Activated effector memory CD4-positive, alpha-beta T cell treated with Interleukin-2 at 50 U/mL for 16 hours (primary cell): ENCODE measurements at places on chromosomes 4 and X.

- DNase-seq, result no peak
Observed at GRCh38 chrX:28717864-28718263, 130.6 kb downstream of the IL1RAPL1 start.

GRCh38 chrX:119745283-119745848, 13.0 kb upstream of the SOWAHD start:
- no peak for DNase-seq

GRCh38 chr4:113221990-113222389, 172.5 kb downstream of the ANK2 start:
- no peak for DNase-seq

DNA sequence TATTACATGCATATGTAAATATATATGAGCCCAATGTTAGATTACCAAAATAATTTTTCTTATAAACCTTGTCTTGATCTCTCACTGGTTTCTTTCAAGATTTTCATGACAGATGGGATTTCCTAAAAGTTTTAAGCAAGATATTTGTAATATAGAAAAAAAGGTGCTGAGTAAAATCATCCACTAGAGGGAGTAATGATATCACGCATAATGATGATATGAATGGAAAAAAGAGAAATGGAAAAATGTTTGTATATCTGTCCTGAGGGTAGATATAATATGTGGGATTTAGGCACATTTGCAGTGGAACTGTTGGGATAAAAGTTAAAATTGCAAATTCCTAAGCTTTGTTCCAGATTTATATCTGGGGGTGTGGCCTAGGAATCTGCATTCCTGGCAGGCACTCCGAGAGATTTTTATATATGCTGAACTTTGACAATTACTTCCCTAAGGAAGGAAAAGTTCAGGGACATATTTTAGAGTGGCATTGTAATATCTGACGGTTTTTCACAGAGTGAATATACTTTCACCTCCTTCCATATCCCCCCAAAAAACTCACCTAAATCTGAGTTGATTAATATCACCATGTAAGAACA, 60.5 kb downstream of the TMA16 start:
- DNase-seq, result no peak

GRCh38 chr4:183492791-183493222, 12.1 kb upstream of the ING2 start:
- no peak for DNase-seq

DNA sequence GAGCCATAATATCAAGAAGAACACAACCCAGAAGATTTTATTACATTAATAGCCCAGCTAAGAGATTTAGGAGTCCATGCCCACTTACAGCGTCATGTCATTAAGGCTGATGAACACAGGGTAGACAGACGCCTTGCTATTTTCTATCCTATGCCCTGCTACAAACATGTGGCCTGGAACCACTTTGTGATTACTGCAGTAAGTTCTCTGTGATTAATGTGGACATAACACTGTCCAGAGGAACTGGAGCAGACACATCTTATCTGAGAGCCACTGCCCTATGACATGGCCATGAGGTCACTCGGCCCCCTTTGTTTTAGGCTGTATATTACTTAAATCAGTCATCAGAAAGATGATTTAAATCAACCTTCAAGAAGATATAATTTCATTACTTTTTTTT, 211.7 kb downstream of the MAML3 start:
- DNase-seq, result no peak

DNA sequence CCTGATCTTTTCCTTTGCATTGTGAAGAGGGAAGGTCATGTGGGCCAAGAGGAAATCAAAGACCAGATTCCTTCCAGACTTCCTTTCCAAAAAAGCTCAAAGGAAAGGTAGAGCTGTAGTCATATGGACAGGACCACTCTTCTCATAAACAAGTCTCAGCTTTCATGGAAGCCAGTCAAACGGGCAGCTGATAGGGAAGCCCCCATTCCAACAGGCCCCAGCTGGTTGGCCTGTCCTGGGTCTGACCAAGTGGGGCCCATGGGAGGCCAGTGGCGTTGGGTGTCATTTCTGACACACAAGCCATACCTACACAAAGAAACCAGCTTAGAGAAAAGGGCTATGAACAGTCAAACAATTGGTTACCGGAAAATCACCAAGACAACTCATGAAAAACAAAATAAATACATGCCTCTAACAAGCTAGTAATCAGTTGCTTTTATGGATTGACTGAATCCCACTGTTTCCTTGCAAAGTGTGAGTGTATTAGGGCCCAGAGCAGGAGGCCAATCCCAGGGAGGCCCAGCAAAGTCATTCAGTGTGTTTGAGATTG, 149.6 kb upstream of the MAMLD1 start:
- DNase-seq, result no peak

- no peak for DNase-seq
Observed at GRCh38 chrX:139297638-139298037, 232.9 kb upstream of the F9 start.

GRCh38 chr4:96874657-96875056, 1034.8 kb downstream of the PDHA2 start:
- DNase-seq, result no peak

DNA sequence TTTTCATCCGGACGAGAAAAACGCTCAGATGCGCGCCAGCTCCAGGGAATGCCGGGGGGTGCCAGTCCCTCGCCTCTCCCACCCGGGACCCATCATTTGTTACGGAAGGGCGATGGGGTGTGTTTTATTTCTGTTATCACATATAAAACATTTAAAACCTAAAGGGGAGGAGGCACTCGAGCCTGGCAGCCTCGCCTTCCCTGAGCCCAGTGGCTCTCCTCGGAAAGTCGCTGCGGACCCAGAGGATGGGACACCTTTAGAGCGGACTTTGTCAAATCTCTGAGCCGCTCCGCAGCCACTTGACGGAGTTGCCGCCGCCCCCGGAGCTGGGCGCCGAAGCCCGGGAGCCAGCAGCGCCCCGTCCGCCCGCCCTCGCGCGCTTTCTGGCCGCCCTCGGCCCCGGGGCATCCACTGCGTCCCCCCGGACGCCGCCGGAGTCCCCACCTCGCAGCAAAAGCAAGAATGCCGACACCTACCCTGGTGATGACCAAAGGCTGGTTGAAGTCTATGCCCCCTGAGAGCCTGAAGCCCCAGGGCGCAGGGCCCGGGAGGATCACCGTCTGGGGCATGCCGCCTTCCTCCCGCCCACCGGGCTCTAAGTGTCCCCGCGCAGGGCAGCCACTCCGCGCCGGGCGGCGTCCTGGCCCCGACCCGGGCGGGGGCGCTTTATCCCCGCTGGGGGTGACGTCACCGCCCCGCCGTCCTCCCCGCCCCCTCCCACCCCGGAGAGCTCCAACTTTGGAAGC, at the start of gene PDLIM3:
PDLIM3 (minus strand) TSS at position 642 of the 746 bp plus-strand sequence; CDS start at position 569, 73 bp downstream.
- DNase-seq, result no peak

GRCh38 chrX:31929366-31929765, 857.5 kb upstream of the FTHL17 start:
- DNase-seq, result no peak

GRCh38 chr4:141002323-141002805, 130.9 kb downstream of the RNF150 start:
- no peak for DNase-seq

DNA sequence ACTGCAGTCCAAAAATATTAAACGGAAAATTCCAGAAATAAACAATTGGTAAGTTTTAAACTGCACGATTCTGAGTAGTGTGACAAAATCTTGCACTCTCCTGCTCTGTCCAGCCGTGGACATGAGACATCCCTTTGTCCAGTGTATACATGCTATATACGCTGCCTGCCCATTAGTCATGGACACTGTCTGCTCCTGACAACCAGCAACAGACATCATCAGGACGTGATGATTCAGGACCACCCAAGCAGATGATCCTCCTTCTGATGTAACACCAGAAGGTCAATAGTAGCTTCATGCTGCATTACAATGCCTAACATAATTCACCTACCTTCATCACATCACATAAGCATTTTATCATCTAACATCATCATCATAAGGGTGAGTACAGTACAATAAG, 36.3 kb downstream of the ATRX start:
- DNase-seq, result no peak

DNA sequence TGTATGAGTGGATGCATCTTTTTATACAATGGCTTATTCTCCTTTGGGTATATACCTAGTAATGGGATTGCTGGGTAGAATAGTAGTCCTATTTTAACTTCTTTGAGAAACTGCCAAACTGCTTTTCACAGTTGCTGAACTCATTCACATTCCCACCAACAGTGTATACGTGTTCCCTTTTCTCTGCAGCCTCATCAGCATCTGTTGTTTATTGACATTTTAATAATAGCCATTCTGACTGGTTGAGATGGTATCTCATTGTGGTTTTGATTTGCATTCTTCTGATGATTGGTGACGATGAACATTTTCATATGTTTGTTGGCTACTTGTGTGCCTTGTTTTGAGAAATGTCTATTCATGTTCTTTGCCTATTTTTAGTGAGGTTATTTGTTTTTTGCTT, 687.0 kb upstream of the EPHA5 start:
- no peak for DNase-seq

DNA sequence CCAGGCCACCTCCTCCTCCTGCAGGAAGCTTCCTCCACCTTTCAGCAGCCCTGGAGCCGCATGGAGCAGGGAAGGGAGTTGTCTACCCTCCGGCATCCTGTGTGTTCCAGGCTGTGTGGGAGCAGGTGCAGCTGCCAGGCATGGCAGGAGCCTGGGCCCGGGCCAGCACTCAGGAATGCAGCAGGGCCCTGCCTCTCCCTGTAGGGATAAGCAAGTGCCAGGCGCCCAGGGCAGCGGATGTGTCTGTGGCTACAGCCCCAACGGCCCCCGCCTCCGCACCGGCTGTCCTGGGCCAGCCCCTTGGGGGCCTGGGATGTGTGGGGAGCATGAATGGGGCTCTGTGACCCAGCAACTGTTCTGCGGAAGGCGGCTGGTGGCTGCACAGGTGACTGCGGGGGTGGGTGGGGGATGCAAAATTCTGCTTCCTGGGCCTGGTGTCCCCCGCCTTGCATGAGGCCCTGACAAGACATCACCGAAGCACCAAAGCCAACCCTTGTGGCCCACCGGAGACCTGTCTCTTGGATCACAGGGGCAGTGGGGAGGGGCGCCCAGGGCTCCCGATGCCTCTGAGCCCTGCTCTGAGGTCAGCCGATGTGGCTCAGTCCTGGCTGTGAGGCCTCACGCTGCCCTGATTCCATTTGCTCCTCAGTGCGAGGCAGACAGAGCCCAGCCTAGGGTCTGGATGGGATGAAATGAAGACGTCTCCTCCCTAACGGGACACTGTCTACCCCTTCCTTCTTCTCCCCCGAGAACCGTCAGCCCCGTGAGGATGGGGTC, 1.4 kb upstream of the DOK7 start:
- no peak for DNase-seq

DNA sequence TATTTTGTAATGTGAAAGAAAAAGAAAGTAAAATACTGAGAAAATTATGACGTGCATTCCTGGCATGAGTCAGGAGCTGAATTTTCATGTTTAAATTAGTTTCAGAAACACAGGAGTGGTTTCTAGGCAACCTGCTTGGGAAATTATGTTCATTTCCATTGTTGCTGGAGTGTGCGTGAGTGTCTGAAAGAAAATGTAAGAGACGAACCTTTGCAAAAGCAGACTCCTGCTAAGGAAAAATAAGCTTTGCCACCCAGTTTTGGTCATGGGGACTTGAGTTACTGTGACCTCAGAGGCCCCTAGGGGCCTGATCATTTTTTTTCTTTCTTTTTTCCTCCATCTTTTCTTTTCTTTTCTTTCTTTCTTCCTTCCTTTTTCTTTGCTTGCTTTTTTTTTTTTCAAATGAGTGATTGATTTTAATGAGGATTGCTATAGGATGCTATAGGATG, 18.8 kb upstream of the CHRNA9 start:
- DNase-seq, result no peak

DNA sequence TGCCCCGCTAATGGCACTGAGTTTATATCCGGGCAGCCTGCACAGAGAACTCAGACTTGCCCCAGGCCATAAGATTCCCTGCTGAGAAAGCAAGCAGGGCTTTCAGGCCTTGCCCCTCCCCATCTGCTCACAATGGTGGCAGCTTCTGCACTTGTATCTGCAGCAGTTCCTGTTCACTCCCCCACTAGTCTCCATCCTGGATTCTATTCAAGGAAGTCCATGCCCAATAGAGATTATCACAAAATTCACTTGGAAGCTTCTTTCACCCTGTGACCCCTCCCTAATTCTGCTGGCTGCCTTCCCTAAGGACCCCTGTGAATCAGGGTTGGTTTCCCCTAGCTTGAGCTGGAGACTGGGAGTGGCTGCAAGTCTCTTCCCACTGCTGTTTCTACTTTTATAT, 34.5 kb upstream of the UCP1 start:
- DNase-seq, result no peak

DNA sequence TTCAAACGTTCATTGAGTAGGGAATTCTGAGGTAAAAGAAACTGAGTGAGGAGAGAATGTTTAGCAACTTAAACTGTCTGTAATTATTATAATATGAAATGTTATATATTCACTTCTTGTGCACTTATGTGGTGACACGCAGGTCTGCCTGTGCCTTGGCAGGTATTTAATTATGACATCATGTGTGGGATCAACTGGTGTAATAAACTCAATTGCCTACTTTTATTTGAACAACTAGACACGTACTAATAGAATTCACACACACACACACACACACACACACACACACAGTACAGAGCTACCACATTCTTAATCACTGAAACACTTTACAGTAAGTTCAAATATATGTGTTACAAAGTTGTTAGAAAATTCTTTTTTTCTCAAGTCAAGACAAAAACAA, 20.7 kb upstream of the SLC25A31 start:
- DNase-seq, result no peak

GRCh38 chr4:25870081-25870480, 7.3 kb upstream of the SEL1L3 start:
- DNase-seq, result no peak

DNA sequence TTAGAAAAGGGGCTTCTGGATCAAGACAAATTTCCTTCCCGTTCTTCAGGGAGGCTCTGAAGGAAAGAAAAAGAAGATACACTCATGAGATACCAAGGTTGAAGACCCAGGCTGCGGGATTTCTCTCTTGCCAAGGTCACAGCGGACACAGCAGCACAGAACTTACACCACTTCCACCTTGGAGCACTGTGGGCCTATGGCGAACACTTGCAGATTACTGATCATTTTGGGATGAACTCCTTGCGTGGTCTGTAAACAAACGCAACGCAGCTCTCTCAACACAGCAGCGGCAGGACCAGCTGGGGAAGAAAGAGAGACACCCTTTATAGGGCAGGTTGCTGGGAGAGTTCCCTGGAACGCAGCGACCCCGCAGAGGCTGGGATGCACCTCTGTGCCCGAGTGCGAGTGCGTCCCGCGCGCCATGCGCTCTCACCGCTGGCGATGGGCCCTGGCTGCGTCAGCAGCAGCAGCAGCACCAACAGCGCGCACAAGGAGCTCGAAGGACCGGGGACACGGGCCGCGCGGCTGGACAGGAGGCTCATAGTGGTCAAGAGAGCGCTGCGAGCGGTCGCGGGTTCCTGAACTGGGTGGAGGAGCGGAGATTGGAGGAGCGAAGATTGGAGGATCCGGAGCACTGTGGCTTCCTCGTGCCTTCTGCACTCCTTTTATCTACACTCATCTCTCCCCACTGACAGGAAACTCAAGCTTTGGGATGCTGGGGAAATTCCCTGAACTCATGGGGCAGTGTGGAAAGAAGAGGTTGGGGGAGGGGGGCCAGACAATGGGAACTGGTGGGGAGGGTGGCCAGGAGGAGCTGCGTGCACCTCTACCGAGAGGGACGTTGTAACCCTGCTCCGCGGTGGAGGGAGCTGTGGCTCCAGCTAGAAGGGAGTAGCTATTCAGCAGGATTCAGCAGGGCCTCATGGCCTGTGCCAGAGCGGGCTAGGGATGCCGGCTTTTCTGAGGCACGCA, at the start of gene CXCL5:
CXCL5 (minus strand) TSS at position 638 of the 972 bp plus-strand sequence; CDS start at position 542, 96 bp downstream.
- no peak for DNase-seq
